Stimulated activated CD4-positive, alpha-beta T cell treated with anti-CD3 and anti-CD28 coated beads, Interleukin-1b, Interleukin-23, amount 100 ng/mL, for 1 hour (primary cell): ENCODE measurements at places on chromosomes 2 and 18.

GRCh38 chr2:121287146-121287798, 2.3 kb upstream of the TFCP2L1 start:
- DNase-seq, result no peak

DNA sequence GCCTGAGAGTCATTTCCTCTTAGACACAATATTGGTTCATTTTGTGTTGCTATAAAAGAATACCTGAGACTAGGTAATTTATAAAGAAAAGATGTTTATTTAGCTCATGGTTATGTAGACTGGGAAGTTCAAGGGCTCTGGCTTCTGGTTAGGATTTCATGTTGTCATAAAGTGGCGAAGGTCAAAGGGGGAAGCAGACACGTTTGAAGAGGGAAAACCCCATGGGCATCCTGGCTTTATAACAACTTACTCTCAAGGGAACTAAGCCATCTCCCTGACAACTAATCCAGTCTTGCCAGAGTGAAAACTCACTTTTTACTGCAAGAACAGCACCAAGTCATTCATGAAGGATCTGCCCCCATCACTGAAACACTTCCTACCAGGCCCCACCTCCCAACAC, 89.7 kb upstream of the RNF152 start:
- DNase-seq, result no peak

DNA sequence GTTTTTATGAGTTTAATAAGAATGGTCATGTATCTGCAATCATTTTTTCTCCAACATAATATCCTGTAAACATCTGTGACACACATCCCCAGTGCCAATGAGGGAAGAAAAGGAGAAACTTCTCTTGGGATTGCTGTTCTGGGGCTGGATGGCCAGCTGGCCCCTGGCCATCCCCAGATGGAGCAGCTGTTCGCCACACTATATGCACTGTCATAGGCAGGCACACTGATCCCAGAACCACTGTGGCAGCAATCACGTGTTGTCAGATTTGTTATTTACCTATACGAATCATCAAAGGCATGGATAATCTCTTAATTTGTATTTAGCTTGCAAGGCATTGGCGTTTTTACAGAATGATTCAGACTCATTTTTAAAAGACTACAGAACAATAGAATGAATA, 167.6 kb upstream of the ACAA2 start:
- no peak for DNase-seq

GRCh38 chr2:237723602-237724001, 75.0 kb upstream of the RBM44 start:
- no peak for DNase-seq

- no peak for DNase-seq
These were observed 7.0 kb downstream of the ZBTB14 start for GRCh38 chr18:5288517-5288935.

GRCh38 chr2:182006595-182007341, 21.1 kb downstream of the PPP1R1C start:
- DNase-seq, result no peak

GRCh38 chr2:118105497-118105896, 17.2 kb downstream of the INSIG2 start:
- no peak for DNase-seq
